ENCODE measurements at places on chromosomes 16 and 17.

DNA sequence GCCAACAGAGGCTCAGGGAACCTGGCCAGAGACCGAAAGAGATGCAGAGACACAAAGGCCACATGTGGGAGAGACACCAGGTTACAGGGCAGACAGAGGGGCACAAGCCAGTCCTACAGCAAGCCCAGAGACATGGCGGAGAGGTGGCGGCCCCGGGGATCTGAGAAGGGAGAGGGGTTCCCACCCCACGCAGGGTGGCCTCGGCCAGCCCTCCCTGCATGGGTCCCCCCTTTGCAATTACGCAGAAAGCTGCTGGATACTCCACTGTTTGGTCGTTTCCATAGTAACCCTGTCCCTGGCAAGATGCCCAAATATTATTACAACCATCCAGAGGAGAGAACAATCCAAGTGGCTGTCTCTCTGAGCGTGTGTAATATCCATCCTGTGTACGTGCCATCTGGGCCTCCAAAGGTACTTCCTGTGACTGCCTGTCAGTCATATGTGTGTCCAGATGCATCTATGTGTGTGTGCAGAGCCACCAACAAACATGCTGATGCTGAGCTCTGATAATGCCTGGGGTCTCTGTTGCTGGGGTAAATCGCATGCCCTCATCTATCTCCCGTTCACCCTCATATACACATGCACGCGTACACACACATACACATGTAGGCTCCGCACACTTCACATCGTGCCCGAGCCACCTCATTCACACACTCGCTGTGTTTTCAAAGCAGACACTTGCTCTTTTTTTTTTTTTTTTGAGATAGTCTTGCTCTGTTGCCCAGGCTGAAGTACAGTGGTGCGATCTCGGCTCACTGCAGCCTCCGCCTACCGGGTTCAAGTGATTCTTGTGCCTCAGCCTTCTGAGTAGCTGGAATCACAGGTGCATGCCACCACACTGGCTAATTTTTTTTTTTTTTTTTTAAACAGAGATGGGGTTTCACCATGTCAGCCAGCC lies 5.5 kb downstream of the PCGF2 start:
- no peak for DNase-seq

GRCh38 chr16:85363881-85364280 lies 249.2 kb upstream of the GSE1 start:
- DNase-seq, result no peak

DNA sequence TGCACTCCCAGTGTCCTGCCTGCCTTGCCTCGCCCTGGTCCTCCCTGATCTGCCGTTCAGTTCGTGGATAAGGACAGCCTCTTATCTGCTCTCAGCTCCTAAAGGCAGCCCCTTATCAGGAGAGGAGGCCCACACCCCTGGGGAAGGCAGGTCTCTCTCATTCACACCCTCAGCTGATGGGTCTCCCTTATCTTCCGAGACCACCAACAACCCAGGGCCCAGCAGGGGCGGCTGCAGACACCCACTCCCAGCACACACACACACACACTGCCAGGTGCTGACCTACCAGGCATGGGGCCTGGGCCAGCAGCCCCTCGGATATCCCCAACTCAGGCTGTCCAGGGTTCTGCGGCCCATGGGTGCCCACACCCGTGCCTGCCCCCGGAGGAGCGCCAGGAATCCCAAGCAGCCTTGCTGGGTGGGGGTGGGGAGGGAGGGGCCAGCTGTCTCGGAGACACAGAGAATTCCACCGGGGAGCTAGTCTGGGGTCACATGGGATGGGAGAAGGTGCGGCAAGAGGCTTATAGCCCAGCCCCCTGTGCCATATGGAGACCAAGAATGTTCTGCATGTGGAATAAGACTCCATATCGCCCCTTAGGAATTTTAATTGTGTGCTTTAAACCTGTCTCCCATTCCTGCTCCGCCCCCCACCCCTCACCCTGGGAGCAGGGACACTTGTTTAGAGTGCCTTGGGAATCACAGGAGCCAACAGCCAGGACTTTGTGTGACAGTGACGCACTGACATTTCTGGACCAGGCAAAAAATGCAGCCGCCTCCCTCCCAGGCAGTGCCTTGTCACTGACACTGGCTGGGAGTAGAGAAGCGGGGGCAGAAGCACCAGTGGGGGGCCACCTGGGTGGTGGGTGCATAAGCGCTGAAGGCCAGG lies 41.9 kb upstream of the EMP2 start:
- DNase-seq, result no peak

DNA sequence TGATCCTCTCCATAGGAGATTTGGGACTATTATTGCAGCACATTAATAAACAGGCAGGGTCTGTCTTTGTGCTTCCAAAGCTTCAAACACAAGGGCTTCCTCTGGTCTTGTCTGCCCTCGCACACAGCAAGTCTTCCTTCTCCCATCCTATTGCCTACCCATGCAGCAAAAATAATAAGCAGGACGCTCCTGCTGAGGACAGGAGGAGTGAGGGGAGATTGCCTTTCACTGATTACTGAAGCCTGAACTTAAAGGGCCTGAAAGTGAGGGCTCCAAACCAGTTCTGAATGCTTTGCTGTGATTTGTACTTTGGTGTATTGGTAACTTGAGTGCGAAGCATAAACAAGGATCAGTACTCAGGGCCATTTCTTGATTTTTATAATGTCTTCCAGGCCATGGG lies 197.6 kb upstream of the XYLT1 start:
- DNase-seq, result no peak

GRCh38 chr17:27489045-27489715 lies 32.9 kb downstream of the KSR1 start:
- peak; percentile 71 for DNase-seq

- DNase-seq, result peak; percentile 90
These were observed 55.9 kb downstream of the MYO18A start for GRCh38 chr17:29124135-29124924.

- no peak for DNase-seq
These were observed 93.9 kb downstream of the GSG1L start for GRCh38 chr16:27969574-27969973.

DNA sequence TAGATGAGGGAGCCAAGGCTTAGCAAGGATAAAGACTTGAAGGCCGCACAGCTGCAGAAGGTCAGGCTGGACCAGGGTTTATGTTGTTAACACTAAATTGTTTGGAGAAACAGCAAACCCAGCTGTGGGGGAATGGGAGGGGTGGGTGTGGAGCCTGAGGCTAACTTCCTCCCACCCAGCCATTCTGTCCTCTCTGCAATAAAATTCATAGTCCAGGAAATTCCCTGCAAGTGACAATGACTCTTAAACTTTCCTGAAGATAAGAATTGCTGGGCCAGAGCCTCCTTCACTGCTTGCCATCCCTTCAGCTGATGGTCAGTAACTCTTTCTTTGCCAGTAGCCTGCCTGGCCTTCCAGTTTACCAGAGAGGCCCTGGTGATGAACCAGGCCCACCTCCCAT lies 19.4 kb upstream of the ATP5MC1 start:
- no peak for DNase-seq

GRCh38 chr16:53415504-53415903 lies 18.8 kb upstream of the RBL2 start:
- DNase-seq, result no peak

DNA sequence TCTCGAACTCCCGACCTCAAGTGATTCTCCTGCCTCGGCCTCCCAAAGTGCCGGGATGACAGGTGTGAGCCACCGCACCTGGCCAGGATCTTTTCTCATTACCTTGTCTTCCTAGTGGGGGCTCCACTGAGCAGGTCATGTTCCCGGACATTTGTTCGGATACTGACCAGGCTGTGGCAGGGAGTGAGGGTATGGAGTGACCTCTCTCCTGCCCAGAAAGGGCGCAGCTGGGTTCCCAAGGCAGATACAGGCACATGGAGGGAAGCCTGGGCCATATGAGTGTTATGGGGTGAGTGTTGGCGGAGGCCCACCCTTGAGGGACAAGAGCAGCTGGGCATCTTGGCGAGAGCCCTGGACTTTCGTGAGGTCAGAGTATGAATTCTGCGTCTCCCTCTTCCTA lies 5.5 kb downstream of the SERPINF1 start:
- DNase-seq, result no peak

DNA sequence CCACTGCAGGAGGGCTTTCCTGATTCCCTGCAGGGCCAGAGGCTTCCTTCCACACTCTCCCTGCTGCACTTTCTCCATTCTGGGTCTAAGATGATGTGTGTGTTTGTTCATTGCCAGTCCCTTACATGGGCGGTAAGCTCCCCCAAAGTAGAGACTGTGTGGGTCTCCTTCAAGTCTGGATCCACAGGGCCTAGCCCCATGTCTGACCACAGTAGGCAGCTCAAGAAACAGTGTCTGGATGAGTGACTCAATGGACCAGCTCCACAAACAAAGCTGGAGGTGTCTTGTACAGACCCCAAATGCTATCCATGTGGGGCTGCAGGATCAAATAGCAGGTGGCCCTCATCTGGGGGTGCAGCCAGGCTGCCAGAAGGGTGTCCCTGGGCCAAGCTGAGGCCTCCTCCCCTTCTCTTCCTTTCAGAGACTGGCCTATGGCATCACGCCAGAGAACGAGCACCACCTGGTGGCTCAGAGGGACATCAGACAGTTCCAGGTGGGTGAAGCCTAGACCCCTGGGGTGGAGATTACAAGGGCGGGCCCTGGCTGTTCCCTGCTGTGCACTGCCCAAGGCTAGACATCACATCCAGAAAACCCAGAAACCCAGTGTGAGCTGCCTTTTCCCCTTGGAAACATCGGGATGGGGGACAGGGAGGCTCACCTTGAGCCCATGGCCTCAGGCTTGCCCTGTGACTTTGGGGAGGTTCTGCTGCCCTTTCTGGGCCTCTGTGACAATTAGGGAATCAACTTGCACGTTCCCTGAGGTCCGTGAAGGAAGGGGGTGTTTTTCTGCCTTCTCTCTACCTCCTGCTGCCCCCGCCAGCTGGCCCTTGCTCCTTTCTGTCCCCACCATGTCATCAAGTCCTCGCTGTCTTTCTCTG lies 45.9 kb downstream of the SLC6A2 start:
- peak; percentile 74 for DNase-seq

GRCh38 chr17:68566442-68566738 lies 34.8 kb downstream of the FAM20A start:
- no peak for DNase-seq

GRCh38 chr17:14471052-14471451 lies 170.2 kb downstream of the HS3ST3B1 start:
- DNase-seq, result no peak

GRCh38 chr16:84308120-84308519 lies 13.4 kb downstream of the WFDC1 start:
- peak; percentile 32 for DNase-seq

DNA sequence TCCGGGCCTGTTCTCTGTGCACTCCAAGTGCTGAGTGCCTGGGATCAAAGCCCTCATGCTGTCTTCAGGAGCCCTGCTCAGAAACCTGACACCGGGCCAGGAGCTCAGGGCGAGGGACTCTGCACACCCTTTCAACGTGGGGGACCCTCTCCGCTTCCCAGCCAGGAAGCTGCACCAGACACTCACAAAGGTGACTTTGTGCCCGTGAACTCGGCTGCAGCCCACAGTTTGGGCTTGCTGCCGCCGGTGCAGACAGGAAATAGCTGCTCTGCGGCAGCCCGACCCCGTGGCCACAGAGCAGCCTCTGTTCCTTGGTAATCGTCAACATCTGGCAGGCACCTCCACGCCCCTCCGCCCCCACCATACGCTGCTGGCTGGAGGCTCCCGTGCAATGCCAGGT lies 93.4 kb upstream of the METRNL start:
- peak; percentile 85 for DNase-seq

DNA sequence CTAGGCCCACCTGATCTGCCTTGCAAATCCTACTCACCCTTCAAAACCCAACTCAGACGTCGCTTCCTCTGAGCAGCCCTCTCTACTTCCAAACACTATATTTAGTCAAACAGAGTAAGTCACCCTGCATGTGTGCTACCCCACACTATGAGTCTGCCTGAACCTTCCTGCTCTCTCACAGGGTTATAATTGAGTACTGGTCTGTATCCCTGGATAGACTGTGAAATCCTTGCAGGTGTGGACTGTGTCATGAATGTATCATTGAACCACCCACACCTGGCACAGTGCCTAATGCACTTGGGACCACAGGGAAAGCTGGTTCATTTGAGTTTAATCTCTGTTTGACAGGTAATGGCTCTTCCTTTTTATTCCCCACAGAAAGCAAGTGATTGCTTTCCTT lies 3.4 kb downstream of the FBXO39 start:
- DNase-seq, result no peak

- DNase-seq, result peak; percentile 54
These were observed 11.7 kb downstream of the SLC7A6OS start for GRCh38 chr16:68298907-68299561.

- DNase-seq, result no peak
These were observed 59.8 kb downstream of the GAN start for GRCh38 chr16:81374550-81374949.

- peak; percentile 47 for DNase-seq
These were observed 60.3 kb upstream of the CORO6 start for GRCh38 chr17:29682987-29683386.

GRCh38 chr17:82692268-82692667 lies 6.2 kb downstream of the RAB40B start:
- DNase-seq, result no peak

GRCh38 chr16:3252967-3253366 lies 3.5 kb downstream of the MEFV start:
- no peak for DNase-seq

- peak; percentile 81 for DNase-seq
These were observed 38.5 kb downstream of the VPS53 start for GRCh38 chr17:676060-676700.

DNA sequence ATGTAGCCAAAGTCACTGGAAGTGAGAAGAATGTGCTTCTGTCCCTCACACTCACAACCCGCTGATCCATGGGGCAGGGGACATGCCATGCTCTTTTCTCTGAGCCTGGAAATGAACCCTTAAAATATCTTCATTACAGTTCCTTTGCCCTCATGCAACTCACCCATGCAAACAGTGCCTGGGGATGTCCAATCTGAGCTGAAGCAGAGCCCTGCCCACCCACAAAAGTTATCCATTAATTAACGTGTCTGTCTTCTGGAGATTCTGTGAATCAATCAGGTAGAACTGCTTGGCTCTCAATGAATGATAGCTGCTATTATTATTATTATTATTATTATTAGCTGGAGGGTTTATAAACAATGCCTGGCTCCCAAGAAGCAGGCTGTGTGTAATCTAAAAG lies 133.7 kb downstream of the USP31 start:
- DNase-seq, result no peak

- DNase-seq, result no peak
These were observed 6.4 kb downstream of the HAP1 start for GRCh38 chr17:41728056-41728455.

Data from stomach (tissue), 19 donors.